T-helper 2 cell treated with Interferon-gamma antibody and Interleukin-4, amounts not matched to agents 5 μg/mL and 100 μg/mL, for 36 hours (primary cell): ENCODE measurements at places on chromosomes 3 and 15.

DNA sequence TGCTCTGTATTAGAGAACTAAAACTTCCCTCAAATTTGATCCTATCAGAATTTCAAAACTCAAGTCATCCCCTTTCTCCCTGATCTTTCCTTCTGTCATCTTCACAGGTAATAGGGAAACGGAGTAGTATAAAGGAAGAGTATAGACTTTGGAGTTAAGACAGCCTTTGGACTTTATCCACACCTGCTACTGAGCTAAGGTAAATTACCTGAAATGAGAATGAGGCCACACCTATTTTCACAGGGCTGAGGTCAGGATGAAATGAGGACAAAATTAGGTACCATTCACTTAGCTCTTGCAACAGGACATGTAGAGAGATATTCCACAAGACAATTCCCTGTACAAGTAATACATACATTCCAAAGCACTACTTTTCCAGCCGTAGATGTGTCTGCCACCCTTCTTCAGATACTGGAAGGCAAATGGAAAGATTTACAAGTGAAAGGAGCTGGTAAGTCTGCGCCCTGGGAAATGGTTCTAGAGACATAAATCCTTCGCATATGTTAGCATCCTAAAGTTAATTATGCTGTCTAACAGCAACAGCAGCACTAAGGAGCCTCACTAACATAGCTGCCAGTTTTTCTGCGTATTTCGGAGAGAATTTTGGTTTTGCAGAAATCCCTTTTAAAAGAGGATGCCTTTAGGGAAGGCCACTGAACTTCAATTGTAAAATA, 461.8 kb downstream of the SHQ1 start:
- DNase-seq, result no peak

DNA sequence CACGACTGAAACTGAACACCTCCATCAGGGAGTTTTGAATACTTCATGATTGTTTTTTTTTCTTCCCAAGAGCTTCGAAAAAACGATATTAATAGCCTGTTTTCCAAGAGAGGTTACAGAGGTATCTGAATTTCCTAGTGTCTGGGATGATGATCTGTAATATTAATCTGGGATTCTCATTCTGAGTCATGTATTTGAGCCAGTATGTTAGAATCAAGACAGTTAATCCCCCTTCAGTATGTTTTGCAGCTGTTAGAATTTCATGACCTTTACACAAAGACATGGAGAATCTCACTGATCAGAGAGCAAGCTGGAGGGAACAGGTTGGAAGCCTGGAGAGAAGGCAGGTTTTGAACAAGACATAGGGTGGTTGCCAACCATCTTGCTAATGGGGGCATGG, 234.5 kb upstream of the GAP43 start:
- DNase-seq, result no peak

DNA sequence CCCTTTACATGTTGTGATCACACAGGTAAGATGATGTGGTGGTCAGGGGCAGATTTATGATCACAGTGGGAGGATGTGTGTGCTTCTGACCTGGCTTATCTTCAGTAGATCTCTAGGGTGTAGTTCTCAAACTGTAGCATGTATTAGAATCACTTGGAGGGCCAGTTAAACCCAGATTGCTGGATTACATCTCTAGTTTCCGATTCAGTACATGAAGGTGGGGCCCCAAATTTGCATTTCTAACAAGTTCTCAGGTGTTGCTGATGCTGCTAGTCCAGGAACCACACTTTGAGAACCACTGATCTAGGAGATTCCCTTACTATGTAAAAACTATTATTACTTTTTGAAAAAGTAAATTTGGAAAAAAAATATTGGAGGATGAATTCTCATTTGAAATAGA, 199.3 kb upstream of the GOLIM4 start:
- no peak for DNase-seq

DNA sequence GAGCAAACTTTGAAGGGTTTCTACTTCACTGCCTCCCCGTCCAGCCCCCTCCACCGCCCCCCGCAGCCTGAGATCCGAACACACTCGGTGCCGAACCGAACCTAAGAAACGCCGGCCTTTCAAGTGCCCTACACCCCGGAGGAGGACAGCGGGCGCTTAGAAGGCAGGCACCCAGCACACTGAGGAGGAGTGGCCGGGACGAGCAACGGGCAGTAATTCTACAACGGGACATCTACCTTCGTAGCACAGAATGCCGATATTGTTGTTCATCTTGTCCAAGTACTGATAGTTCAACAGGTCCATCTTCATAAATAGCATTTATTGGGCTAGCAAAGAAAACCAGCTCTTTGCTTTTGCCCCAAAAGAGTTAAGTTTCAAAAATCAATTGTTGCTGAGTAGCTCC, 513 bp downstream of the VGLL4 start:
- no peak for DNase-seq

DNA sequence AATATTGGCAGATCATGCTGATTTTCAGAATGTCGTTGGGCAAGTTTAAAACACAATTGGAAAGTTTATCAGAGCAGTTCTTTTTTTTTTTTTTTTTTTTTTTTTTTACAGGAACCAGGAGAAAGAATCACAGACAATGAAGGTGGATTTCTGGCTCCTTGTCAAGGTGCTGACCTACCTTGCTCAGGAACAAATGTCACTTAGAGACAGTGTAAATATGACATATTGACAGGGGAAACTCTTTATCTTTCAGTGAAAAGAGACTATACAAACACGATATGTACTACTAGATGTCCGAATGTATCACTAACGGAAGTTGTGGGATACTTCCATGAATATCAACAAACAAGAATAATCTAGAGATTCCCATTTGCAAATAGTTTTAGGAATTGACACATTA, 237.3 kb downstream of the FMN1 start:
- no peak for DNase-seq

DNA sequence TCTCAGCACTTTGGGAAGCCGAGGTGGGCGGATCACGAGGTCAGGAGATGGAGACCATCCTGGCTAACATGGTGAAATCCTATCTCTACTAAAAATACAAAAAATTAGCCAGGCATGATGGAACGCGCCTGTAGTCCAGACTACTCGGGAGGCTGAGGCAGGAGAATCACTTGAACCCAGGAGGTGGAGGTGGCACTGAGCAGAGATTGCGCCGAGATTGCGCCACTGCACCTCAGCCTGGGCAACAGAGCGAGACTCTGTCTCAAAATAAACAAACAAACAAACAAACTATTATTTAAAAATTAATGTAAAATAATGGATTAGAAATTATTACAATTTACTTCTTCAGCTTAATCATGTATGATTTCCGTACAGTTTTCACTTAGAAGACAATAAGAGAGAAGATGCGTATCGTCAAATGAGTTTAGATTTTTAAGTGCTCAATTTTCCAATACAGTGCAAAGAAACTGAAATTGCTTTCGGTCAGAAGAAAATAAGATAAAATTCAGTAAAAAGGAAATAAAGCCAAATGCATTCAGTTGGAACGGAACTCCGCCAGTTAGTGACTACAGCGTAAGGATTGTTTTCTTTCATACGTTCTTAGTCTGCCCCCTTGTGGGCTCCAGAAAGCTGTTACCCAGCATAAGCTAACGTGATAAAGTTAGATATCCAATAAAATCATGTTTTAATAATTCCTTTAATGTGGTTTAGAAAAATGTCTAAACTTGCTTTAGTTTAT, 24.8 kb downstream of the AADAC start:
- peak; percentile 19 for DNase-seq

GRCh38 chr3:161500068-161500796, 3.6 kb downstream of the OTOL1 start:
- no peak for DNase-seq

DNA sequence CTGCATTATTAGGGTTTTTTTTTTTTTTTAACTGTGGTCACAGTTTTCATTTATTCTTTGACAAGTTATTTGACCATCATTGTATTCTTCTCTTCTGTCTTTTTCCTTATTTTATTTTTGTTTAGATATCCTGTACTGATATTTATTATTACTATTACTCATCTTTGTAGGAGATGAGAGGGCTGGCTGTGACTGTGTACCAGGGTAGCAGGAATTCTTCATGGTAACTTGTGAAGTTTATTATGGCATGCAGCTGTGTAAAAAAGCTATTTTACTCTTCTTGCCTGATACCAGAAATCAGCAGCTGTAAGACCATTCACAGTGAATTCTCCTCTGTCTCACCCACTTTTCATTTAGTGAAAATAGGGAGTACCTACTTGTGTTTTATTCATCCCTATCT, 44.5 kb downstream of the ATP6V1A start:
- DNase-seq, result no peak

- DNase-seq, result no peak
Measured at GRCh38 chr15:41855261-41855961, 16.8 kb downstream of the PLA2G4B start.

- no peak for DNase-seq
Measured at GRCh38 chr3:155282385-155283091, 10.9 kb downstream of the STRIT1 start.

- DNase-seq, result no peak
Measured at GRCh38 chr3:134427400-134428111, 53.3 kb upstream of the AMOTL2 start.

GRCh38 chr3:13475871-13476590, 4.1 kb upstream of the HDAC11 start:
- DNase-seq, result no peak

DNA sequence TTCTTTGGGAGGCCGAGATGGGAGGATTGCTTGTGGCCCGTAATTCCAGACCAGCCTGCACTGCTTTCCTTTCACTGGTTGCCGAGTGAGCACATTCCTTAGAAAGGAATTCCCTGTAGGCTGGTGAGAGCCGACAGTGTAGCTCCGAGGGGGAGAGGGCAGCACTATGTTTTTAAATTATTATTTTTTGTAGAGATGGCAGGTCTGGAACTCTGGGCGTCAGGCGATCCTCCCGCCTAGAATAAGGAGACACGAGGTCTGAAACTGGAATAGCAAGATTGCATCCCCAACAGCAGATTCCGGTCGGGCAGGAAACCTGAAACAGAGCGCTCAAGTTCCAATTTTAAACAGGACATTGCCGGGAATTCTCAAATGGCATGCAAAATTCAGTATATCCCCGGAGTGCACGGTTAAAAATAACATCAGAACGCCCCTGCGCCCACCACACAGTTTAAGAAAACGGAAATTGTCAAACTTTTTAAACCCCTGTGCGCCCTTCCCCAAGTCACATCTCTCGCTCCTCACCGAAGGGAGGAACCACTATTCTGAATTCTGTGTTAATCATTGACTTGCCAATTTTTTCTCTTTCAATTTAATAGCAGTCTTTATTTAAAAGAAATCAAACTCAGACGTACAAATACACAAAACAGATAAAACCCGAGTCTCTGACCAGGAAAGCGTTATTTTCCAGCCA, 643 bp upstream of the RNU5B-1 start:
- DNase-seq, result no peak

GRCh38 chr3:168862466-168862865, 766.7 kb upstream of the GOLIM4 start:
- no peak for DNase-seq

- DNase-seq, result no peak
Measured at GRCh38 chr3:129033633-129034321, 26.8 kb upstream of the GP9 start.

GRCh38 chr3:9715764-9716437, 12.3 kb downstream of the CPNE9 start:
- peak; percentile 29 for DNase-seq

GRCh38 chr3:186814100-186814499, 7.8 kb upstream of the RFC4 start:
- no peak for DNase-seq

- no peak for DNase-seq
Measured at GRCh38 chr15:72907733-72908132, 124.2 kb upstream of the ADPGK start.

GRCh38 chr3:42179110-42179725, 86.8 kb downstream of the CCK start:
- DNase-seq, result peak; percentile 33

DNA sequence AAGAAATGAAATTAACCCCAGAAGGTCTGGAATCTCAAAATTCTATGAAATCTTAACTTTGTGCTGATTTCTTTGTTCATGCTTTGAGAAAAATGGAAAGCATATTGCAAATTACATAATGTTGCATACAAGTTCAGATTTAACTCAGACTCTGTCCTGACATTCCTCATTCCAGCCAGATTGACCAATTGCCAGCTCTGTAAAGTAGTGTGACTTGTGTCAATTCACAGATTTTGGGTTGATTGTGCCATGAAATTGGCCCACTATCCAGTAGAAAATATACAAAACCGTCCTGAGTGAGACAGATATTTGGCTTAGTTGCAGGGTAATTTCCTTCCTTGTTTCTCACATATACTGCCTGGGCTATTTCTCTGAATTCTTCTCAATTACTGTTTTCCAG, 1312.6 kb downstream of the ROBO1 start:
- DNase-seq, result no peak

DNA sequence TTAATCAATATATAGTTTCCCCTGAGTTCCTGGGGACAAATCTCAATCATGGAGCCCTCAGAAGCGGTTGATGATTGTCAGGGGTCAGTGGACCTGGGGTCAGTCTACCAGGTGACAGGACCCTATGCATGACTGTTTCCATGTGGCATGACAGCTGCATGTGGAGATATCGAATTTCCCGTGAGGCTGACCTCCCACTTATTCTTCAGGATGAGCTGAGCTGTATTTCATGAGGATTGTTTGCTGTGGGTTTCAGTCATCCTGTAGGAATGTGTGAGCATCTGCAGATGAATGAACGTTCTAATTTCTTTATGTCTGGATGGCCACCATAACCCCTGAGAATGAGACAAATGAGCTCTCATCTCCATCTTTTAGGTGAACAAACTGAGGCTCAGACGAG, 93.0 kb upstream of the HES1 start:
- no peak for DNase-seq

GRCh38 chr15:83565553-83566159, 88.3 kb upstream of the ADAMTSL3 start:
- DNase-seq, result no peak

- no peak for DNase-seq
Measured at GRCh38 chr3:6089780-6090179, 771.1 kb upstream of the GRM7 start.

DNA sequence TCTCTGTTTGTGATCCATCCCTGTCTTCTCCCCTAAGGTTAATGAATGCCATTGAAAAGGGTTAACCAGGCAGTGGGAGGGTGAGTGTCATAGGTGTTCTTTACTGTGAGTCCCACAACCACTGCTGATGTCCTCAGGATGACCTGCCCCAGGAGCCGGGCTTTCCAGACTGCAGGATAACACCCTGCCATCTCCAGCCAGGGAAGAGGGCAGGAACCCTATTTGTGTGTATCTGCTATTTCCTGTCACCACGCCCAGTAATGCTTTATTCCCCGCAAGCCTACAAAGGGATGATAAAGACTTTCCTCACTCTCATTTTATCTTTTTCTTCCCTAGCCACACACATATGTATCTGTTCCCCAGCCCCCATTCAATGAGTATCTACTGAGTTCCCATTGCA, 15.6 kb upstream of the CTXND1 start:
- no peak for DNase-seq

GRCh38 chr3:138334608-138335007, 5.0 kb upstream of the NME9 start:
- DNase-seq, result no peak

- no peak for DNase-seq
Measured at GRCh38 chr3:38662544-38662943, 13.1 kb upstream of the SCN5A start.

DNA sequence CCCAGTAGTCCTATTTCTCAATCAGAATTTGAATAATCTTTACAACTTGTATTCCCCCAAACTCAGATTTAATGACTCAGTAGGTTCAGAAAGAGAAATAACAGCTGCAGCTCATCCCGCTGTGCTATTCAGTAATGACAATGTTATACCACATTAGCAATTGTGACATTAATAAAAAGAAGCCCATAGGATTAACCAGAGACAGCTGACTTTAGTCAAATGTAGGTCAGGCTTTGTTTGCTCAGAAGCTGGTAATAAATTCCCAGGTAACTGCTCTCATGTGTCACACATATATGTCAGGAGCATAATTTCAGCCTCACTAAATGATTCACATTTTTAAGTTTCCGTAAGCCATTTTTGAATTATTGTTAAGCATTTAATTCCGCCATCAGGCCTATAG, 222.0 kb upstream of the UBE2E2 start:
- DNase-seq, result no peak
